EL (cell line): ENCODE measurements at places on chromosomes 16 and 17.

DNA sequence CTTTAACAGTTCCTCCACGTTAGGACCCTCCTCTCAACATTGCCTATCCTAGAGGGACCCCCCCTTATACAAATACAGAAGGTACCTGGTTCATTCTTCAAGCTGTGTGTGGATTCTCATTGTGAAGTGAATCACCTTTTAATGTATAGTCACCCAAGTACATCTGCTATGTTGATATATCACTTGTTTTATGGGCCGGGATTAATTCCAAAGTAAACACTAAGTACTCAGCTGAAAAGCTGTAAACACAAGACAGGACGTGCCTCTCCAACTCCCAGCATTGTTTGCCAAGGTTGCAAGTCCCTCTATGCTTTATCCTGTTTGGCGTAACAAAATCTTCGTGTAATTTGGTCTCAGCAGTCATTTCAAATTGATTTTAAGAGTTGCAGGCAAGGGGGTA, 123.6 kb downstream of the RBFOX1 start:
- no peak for DNase-seq

DNA sequence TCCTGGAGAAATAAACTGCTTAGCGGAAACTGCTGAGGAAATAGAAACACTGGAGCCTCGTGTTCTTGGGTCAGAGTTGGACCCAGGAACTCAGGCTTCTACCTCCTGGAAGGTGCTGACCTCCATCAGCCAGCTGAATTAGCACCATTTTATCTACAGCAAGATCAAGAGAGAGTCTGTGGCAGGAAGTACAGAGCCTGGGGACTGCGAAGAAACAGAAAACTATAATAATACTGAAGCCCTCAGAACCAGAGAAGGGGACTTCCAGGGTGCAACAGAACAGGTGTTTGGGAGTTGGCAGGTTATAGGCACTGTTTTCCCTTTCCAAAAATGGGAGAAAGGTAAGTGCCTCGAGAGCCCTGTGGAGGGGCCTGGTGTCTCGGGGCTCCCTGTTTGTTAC, 379.7 kb downstream of the CA10 start:
- no peak for DNase-seq

DNA sequence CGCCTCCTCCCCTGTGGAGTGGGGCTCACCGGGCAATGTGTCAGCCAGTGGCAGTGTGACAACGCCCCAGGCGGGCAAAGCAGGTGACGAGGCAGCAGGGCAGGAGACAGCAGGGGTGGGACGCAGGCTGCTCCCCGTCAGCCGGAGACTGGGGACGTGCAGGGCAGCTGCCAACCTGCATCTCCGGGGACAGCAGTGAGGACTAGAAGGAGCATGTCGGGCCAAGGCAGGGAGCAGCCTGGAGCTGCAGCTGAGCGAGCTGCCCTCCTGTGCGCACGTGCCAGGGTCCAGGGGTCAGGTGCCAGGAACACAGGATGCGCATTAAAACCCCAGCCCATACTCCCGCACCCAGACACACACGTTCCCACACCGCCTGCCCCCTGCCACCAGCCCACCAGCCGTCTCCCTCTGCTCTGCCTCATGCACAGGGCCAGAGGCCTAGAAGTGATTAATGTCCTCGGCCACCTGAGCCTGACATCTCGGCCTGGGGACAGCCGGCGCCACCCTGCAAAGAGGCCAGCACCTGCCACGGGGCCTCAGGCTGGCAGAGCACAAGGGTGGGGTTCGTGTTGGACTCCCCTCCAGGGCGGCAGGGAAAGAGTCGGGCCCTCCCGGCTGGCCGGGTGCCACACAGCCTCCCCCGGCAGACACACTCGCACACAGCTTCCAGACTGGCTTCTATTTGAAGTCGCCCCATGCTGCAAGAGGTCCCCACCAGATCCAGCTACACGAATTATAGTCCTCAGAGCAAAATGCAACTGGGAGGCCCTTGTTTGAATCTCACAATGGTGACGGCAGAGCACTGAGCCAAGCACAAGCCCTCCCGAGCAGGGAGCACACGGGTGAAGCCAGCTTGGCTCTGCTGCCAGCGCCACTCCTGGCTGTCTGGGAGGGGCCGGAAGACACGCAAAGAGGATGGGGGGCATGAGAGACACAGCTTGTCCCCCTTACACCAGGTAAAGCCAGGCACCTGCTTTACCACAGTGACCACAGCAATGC, 90.4 kb downstream of the RBFOX3 start:
- DNase-seq: no peak

GRCh38 chr16:87291944-87292343, 25.2 kb downstream of the C16orf95 start:
- no peak for DNase-seq

DNA sequence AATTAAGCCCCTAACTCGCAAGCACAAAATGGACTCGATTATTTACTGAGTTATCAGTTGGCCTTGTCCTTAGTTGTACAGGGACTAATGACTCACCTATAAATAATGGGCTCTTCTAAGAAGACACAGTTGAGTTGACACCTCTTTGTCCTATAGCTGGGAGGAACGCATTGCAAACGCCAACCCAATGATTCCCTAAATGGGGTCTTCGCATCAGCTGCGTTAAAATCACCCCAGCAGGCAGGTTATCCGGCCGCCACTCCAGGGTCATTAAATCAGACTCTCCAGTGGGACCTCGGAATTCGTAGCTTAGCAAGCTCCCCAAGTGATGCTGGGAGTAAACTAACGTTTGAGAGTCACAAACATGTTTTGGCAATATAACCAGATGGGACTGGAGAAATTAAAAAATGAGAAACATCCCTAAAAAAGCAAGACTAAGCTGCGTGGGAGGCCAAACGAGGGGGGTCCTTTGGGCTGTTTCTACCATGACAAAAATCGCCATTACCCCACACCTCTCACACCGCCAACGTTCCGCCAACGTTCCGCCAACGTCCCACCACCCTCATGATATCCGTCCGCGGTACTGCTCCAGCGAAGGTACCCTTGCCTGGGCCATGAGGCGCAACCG, 932 bp upstream of the NFE2L1 start:
- DNase-seq: no peak

DNA sequence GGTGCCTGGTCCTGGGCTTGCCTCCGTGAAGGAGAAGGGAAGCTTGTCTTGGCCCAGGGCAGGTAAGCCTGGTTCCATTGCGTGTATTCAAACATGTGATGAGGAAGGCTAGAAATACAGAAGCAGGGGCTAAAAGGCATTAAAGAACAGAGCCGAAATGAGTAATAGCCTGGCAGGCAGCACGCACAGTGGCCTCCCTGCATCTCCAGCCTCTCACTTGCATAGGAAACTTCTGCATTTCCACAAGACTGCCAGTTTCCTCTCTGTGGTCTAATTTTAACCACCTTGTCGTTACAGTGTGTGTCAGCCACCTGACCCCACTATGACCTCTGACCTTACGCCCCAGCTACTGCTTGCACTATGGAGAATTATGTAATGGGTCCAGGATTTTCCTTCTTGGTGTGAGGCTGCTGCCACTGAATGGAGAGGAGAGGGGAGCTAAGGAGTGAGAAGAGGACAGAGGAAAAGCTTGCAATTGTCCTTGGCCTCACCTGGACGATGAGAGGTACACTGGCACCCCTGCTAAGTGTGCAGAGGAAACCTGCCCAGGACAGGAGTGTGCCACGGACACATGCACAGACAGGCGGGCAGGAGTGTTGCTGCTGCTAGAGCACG, 32.8 kb downstream of the HIC1 start:
- DNase-seq: no peak

DNA sequence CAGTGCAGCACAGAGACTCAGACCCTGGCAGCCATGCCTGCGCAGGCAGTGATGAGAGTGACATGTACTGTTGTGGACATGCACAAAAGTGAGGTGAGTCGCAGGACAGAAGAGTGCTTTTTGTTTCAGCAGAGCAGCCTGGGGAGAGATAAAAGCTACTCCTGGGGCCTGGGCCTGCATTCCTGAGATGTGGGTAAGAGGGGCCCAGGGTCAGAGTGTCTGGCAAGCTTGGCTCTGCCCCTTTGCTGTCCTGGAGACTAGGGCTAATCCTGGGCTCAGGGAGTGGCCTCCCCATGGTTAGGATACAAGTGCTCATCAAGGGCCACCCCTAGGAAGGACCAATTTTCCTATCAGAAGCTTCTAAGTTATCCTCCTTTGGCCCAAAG, 4.8 kb upstream of the ERBB2 start:
- DNase-seq: no peak

DNA sequence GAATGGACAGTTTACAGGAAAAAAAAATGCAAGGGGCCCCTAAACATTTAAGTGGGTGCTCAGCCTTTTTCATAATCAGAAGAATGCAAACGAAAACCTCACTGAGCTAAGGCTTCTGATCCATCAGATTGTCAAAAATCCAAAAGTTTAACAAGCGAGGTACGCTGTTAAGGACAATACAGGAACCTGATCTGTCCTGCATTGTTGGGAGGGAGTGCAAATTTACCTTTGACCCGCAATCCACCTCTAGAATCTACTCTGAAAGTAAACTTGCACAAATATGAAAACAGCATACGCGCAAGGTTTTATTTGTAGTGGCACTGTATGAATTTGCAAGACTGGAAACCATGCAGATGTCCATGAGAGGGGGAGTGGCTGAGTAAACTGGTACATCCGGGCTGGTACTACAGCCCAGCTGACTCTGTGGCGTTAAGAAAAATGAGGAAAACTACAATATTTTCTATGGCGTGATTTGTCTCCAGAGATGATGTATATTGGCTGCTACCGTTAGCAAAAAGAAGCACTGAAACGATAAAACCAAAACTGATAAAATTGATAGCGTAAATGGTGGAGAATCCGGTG, 28.8 kb upstream of the ST6GALNAC1 start:
- DNase-seq: no peak

GRCh38 chr17:78828470-78829185, 12.0 kb downstream of the USP36 start:
- peak; percentile 70 for DNase-seq

DNA sequence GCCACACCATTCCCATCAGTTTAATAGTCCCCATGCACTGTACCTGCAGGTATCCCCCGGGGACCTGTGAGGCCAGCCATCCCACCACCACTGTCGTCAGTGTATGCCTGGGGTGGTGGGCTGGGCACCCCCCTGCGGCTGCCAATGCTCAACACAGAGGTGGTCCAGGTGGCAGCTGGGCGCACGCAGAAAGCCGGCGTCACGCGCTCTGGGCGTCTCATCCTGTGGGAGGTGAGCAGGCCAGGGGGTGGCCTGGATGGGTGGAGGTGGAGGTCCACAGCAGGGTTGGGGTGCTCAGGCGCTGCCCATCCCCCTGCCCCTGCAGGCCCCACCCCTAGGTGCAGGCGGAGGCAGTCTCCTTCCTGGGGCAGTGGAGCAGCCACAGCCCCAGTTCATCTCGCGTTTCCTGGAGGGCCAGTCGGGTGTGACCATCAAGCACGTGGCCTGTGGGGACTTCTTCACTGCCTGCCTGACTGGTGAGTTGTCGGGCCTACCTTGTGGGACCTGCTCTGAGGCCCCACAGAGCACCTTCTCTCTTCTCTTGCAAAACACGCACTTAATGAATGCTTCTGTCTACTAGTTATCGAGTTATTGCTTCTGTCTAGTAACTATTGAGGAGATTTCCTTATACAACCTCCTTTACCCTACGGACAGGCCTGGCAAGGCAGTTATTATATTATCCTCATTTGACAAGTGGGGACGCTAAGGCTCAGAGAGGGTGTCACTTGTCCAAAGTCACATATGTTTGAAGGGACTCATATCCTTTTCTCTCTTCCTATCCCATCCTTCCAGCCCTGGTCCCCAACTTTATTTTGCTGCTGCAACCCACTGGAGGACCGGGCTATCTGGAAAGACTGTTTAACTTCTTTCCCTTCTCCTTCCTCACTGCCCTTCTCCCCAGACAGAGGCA, 5.8 kb upstream of the TRAF4 start:
- no peak for DNase-seq

- DNase-seq: no peak
These were observed 36.3 kb upstream of the PRSS54 start for GRCh38 chr16:58331024-58331707.

DNA sequence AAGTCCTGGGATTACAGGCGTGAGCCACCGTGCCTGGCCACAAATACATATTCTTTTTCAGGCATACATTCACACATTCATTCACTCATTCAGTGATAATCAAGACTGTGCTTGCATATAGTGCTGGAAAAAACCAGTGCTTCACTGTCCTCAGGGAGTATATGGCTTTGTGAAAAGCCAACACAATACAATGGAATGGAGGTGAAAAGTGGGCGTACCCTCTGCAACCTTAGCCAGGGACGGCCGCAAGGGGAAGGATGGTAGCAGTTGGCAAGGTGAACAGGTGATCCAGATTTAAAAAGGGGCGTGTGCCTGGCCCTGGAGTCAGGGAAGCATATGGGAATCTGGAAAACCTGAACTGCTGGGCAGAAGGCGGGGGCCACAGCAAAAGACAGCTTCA, 18.1 kb upstream of the GAN start:
- DNase-seq: no peak

DNA sequence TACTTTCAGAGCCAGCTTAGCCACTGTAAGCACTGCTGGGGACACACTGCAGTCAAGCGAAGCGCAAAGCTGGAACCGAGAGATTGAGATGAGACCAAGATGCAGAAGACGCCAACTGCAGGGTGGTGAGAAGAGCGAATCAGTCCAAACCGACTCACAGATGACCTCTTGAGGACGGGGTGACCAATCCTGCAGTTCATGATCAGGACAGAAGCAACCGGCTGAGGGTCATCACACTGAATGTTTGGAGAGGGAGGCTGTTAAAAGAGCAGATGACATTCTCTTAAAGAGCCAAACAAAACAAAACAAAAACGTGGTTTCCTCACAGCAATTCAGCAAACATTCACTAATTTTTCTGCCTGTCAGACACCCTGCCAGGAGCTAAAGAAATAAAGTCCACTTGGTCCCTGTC, 8.5 kb downstream of the HASPIN start:
- peak; percentile 47 for DNase-seq

DNA sequence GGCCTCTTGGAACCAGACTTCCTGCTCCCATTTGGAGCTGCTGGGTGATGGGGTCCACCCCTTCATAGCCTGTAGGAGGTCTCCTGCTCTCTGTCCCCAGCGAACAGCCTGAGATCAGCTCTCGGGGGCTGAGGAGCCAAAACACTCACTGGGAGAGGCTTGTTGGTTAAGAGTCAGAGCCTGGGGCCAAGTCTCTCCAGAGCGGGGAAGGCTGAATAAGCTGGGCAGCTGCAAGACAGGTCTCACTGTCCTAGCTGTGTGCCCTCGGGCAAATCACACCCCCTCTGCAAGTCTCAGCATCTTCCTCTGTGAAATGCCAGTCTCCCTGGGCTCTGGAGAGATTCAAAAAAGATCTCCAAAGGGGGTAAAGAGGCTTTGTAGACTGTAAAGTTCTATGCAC, 174.6 kb downstream of the WSCD1 start:
- no peak for DNase-seq
